NCI-H510A (cell line): ENCODE measurements at places on chromosomes 11 and 22.

GRCh38 chr22:42401535-42402334 lies 30.5 kb downstream of the NFAM1 start:
- DNase-seq, result no peak

GRCh38 chr11:79304599-79305212 lies 136.1 kb downstream of the TENM4 start:
- DNase-seq, result no peak

GRCh38 chr11:35148163-35148837 lies 9.3 kb downstream of the CD44 start:
- DNase-seq, result no peak

DNA sequence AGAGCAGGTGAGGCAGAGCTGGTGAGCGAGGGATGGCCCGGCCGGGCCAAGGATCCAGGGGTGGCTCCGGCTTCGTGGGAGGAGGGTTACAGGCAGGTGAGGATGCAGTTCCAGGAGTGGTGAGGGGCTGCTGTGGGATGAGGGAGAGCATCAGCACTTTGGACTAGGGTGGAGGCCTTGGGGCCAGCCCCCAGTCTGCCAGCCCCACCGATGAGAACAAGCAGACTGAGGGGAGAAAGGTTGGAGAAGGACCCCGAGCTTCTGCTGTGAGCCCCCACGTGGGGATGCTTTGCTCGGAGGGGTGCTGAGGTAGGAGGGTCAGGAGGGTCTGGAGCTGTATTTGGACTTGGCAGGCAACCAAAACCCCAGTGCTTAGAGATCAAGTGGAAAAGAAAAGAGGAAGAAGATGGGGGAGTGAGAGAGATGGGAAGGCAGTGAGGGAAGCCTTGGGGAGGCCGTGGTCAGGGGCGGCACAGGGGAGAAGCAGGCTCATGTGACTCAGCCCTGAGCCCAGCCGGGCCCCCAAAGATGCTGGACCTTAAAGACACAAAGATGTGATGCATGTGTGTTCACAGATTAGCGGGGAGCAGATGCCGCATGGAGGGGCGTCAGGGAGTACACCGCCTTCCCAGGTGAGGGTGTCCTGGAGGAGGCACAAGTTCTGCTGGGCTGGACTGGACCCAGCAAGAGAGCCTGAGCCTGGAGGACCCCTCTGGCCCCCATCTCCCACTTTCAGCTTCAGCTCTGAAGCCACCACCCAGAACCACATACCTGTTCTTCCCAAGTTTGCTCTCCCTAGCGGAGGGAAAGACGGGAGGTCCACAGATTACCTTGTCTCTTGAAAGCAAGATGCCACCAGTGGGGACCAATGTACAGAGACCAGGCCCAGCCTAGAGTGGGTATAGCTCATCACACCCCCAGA lies 91.3 kb downstream of the CDKN1C start:
- no peak for DNase-seq

DNA sequence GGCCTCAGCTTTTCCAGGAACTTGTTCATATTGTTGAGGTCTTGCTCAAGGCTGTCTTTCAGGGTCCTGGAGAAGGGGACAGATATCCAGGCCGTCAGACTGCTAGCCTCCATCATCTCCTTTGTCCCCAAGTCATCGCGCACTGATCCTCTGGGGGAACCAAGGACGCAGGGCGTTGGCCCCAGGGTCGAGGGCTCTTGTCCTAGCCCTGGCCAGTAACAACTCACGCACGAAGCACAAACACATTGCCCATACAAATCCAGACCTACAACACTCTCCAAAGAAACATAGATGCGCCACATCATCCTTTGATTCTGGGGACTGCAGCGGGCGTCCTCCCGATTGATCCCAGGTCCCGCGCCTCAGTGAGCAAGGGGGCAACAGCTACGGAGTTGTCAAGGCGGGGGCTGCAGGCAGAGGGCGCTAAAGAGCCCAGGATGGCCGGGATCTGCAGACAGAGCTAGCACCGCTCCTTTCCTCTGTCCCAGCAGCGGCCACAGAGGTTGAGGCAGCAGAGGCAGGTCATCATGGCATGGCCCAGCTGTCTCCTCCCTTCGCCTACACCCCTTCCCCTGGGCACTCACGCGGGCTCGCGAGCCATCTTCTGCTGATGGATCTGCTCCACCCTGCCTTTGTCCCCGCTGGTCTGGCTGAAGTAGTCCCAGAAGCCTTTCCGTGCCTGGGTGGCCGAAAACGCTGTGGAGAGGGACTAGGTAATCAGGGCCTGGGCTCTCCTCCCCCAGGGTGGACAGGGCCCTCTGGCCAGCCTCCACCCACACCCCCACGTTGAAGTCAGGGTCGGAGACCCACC lies 472 bp downstream of the APOA5 start:
- DNase-seq, result peak; percentile 12

GRCh38 chr22:27296091-27296675 lies 505.4 kb downstream of the MN1 start:
- no peak for DNase-seq

DNA sequence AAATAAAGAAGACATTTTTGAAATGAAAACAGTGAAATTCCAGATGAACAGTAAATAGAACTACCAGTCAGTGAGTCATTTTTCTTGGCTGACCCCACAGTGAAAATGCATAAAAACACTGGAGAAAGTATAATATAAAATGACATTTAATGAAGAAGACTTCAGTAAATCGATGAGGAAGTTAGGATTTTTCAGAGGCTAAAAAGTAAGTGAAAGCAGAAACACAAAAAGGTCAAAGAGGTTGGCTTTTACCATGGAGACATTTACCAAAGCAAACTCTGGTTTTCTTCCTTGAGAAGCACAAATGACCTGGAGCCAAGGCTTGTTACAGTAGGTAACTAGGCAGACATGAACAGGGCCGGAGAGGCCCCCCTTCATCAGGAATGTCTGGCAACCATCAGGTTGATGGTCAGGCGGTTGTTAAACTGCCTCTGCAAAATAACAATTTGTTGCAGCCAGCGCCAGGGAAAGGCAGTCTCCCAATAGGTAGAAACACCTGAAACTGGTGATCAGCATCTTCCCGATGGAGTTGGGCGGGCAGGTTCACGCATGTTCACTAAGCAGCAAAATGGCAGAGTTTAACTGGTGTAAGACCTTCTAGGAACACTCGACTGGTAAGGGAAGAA lies 16.7 kb upstream of the TMEM123 start:
- DNase-seq, result no peak

- no peak for DNase-seq
Measured at GRCh38 chr11:15062599-15062998, 10.8 kb upstream of the CALCB start.

DNA sequence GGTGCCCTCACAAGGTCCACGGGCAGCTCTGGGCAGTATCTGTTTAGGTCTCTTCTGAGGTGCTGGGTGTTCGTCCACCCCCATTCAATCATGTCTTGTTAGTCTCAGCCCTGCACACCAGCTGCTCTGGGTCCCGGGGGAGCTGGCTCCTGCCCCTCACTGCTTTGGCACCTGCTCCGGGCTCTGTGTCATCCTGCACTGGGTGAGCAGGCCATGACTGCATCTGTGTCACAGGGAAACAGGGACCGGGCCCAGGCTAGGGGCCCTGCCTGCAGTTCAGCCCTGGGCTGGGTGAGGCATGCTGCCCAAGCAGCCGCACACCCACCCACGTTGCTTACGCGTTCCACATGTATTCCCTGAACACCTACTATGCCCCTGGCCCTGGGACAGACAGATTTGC lies 43.9 kb downstream of the ELFN2 start:
- DNase-seq, result no peak

DNA sequence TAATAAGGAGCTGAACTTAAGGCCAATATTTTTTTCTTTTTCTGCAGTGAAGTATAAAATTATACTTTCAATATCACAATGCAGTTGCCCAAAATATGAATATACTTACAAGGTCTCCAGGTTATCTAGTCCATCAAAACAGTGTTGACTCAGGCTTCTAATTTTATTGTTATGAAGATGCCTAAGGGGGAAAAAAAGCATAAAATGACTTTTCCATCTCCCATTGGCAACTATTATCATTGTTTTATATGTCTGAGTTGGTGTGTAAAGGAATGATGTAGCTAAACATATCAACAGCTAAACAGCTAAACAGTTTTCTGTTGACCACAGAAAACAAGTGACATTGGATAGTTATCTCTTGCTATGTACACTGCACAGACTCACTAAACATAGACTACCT lies 21.2 kb upstream of the CCDC34 start:
- DNase-seq, result no peak

- DNase-seq, result no peak
Measured at GRCh38 chr11:9899676-9900075, 235.8 kb downstream of the SWAP70 start.

- no peak for DNase-seq
Measured at GRCh38 chr22:23068096-23068831, 2.1 kb upstream of the GNAZ start.

DNA sequence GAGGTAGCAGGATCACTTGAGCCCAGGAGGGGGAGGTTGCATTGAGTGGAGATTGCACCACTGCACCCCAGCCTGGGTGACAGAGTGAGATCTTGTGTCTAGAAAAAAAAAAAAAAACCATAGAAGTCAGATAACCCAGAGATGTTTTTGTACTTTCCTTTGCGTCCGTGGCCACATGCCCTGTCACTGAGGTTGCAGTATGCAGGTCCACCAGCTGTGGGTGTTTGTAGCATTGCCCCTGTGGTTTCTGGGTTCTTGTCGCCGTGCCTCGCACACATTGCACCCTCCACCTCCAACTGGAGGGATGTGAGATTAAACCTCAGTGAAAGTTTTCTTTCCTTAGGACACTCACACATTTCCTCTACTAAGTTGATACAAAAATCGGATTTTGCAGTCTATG lies 70.3 kb downstream of the TNRC6B start:
- DNase-seq, result no peak

- DNase-seq, result no peak
Measured at GRCh38 chr22:49779853-49780697, 47.6 kb downstream of the BRD1 start.

DNA sequence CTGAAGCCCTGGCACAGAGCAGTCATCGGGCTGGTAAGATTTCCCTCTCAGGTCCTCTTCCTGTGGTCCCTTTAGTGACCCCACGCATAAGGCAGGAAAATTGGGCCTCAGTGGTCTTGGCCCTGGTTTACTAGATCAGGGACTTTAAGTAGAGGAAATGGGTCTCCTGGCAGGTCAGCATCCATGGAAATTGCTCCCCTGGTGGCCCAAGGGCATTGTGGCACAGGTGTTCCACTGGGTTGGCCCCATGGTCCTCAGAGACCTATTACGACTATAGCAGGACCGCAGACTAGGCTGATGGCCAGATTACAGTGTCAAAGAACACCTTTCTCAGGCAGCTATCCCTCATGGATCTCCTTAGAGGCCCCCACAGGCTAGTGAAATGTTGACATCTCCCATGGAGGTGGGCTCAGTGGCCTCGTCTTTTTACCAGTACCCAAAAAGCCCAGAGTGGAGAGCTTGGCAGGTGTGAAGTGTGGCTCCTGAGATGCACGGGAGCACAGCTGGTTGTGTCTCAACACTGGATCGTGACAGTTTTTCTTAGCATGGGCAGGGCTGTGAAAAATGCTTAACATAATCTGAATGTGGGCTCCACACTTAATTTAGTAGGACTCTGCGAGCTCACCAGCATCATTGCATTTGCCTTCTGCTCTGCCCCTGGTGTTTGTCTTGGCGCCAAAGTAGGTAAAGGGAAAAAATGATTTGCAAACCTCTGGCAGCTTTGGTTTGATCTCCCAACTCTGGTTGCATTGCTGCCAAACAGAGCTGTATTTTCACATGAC lies 74.2 kb downstream of the ZBTB16 start:
- no peak for DNase-seq

- DNase-seq, result no peak
Measured at GRCh38 chr11:84691830-84692229, 935.3 kb downstream of the DLG2 start.

GRCh38 chr11:61985869-61986268 lies 18.4 kb upstream of the FTH1 start:
- no peak for DNase-seq

DNA sequence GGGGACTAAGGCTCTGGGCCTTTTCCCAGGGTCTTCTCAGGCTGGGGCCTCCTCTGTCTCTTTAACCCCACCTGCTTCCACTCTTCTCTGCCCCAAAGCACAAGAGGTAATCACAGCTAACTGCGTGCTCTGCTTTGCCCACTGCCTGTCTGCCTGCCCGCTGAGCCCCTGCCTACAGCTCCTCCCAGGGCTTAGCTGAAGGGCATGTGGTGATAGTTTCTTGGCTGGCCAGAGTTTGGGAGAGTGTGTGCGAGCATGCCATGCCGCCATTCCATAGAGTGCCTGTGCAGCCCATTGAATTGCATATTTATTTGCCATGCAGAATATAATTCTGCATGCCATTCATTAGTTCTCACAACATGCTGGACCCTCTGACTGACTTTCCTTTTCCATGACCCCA lies 32.5 kb downstream of the PHLDB1 start:
- DNase-seq, result no peak

GRCh38 chr11:111672949-111673348 lies 70.7 kb downstream of the SIK2 start:
- no peak for DNase-seq

- no peak for DNase-seq
Measured at GRCh38 chr22:46749682-46750529, 11.9 kb upstream of the CERK start.

DNA sequence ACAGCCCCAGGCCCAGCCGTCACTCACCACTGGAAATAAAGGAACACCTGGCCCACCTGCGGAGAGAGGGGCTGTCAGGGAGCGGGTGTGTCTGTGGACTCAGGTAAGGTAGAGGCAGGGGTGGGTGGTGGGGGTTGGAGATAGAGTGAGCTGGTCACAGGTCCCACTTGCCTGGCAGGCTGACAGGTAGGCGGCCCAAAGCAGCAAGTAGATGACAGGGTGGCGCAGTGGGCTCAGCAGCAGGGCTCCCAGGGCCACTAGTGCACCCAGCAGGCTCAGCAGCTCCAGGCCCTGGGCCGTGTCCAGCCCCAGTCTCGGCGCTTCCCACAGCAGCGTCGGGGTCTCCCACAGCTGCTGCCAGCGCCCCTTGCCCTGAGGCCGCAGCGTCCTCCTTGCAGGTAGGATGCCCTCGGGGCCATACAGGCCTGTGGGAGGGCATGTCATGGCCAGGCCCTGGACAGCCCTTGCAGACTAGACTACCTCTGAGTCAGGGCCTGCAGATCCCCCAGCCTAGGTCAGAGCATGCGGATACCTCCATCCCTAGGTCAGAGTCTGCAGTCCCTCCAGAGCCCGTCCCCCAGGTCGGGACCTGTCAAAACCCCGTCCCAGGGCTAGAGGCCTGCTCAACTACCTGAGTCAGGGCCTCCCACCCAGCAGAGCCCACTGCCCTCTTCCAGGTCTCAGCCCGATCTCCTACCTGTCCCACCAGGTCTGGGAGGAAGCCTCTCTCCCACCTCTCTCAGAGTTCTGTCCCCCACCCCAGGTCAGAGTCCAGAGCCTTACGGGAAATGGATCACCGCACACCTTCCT lies 686 bp downstream of the LMF2 start:
- no peak for DNase-seq
